Tongue (tissue), 3 donors: ENCODE measurements at places on chromosomes 1 and 21.
A peak's percentile ranks its signal among the peaks of the same experiment; 100 is the strongest.

- no peak for DNase-seq
Observed at GRCh38 chr1:204345438-204345841, 14.3 kb downstream of the PLEKHA6 start.

- no peak for DNase-seq
Observed at GRCh38 chr1:205805082-205805711, 7.8 kb downstream of the SLC41A1 start.

DNA sequence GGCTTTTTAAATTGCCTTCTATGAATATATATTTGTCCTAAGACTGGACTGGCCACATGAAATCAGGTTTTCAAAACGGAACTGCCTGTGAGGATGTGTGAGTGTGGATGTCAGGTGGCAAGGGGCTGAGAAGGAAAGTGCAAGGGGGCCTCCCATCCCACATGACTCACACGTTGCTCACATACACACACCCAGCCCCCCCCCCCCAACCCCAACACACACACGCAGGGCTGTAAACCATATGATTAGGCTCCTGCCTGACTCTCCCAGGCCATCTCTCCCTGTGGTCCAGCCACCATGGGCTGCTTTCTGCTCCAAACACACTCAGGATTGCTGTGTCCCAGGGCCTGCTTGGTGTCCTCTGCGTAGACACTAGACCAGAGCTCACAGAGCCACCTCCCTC, 22.4 kb downstream of the DEGS1 start:
- peak; percentile 41 for DNase-seq

- DNase-seq: peak; percentile 24
Observed at GRCh38 chr21:42554251-42554961, 40.8 kb downstream of the SLC37A1 start.

GRCh38 chr1:21216835-21217811, 40.4 kb upstream of the EIF4G3 start:
- peak; percentile 37 for DNase-seq

DNA sequence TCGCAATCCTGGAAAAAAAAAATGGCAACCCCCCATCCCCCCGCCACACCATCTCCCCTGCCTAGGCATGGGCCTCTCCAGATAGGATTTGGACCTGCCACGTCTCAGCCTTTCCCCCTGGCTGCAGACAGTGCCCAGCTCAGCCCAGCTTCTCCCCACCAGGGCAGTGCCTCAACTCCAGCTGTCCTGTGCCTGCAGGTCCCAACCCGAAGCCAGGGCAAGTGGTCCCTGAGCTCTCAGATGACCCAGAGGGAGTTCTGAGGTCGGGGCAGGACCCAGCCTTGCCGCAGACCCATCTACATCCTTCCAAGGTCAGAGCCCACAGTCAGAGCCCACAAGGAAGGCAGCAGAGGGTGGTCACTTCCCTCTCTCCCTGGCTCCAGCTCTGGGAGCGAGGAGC, 86.7 kb upstream of the POU3F1 start:
- no peak for DNase-seq

GRCh38 chr1:203599875-203600781, 26.5 kb upstream of the ATP2B4 start:
- DNase-seq: no peak

DNA sequence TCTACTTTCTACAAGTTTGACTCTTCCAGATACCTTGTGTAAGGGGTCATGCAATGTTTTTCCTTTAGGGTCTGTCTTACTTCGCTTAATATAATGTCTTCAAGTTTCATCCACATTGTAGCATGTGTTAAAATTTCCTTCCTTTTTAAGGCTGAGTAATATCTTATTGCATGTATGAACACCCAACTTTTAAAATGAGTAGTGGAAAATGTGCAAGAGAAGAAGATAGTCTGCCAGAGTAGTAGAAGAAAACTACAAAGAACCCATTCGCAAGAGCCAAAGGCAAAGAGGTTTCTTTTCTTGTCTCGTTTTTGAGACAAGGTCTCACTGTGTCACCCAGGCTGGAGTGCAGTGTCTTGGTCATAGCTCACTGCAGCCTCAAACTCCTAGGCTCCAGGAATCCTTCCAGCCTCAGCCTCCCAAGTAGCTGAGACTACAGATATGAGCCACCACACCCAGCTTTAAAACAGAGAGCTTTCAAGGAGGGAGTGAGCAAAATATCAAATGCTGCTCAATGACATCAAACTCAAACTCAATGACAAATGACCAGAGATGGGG, 9.4 kb downstream of the IL23R start:
- DNase-seq: no peak

DNA sequence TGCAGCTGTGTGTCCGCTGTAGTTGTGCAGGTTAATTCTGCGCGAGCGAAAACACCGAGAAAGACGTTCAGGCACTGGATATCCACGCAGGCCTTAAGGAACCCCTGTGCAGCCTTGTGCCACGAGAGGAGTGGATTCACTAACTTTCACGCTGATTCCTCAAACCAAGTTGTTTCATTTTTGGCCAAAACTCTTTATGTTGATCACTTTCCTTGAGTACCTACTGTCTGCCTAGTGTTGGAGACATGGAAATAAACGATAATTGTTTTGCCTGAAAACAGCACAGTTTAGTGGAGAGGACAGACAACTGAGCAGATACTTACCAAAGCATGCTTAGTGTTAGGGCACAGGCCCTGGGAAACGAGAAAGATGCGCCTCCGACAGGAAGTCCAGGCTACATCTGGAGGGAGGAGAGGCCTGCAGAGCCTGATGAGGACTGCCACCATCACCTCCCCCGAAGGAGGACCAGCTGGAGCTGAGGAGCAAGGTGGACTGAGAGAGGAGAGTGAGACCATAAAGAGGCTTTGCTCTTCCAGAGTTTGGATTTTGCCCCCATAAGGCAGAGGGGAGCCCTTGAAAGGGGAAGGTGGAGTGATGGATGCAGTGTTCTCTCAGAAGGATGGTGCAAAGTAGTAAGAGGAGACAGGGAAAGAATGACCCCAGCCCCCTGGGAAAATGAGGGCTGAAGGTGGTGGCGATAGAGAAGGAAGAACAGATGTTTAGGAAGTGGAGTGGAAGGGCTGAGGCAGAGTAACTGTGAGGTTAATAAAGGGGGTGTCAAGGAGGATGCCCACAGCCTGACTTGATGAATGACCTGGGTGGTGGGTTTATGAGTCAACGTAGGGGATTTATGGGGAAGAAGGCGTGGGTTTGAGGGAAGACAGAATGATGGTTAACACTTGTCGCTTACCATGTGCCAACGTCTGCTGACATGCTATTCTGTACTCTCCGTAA, 956 bp upstream of the SCAF4 start:
- DNase-seq: no peak

DNA sequence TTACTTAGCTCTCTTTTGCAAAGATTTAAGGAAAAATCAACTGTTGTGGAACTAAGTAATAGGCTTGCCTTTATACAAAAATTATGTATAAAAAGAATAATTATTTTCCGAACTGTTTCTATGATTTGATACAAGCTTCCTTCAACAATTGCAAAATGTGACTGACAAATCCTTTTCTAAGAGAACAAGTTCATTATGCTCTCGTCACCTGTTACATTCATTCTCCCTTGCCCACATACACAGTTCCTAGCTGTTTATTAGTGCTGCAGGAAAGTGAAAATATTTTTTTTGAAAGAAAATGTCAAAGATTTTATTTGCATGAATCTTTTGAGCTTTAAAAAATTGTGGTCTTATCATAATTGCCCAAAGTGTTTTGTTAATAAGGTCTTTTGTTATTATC, 466.2 kb downstream of the USP25 start:
- DNase-seq: peak; percentile 71

DNA sequence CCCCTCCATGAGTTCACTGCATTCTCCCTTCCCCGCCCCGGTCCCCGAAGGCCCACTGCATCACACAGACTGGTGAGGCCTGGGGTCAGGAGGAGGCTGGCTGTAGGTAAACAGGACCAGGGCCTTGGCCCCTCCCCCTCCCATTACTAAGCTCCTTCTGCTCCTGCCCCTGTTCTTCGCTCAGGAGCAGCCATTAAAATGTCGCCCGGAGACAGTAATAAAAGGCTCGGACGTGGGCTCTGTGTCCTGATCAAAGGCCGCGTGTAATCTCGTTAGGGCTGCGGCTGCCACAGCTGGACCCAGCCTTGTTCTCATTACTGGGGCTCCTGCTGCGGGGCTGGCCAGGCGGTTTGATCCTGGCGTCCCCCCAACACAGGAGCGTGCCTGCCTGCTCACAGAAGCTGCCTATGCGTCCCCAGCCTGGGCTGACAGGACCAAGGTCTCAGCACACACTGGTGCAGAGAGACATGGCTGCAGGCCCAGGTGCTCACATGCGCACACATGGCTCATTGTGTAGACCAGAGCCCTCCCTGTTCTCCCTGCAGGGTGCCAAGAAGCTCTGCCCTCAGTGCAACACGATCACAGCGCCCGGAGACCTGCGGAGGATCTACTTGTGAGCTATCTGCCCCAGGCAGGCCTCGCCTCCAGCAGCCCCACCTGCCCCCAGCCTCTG, 24.0 kb downstream of the TMEM53 start:
- peak; percentile 54 for DNase-seq

- no peak for DNase-seq
Observed at GRCh38 chr1:5223206-5223605, 568.8 kb downstream of the AJAP1 start.

DNA sequence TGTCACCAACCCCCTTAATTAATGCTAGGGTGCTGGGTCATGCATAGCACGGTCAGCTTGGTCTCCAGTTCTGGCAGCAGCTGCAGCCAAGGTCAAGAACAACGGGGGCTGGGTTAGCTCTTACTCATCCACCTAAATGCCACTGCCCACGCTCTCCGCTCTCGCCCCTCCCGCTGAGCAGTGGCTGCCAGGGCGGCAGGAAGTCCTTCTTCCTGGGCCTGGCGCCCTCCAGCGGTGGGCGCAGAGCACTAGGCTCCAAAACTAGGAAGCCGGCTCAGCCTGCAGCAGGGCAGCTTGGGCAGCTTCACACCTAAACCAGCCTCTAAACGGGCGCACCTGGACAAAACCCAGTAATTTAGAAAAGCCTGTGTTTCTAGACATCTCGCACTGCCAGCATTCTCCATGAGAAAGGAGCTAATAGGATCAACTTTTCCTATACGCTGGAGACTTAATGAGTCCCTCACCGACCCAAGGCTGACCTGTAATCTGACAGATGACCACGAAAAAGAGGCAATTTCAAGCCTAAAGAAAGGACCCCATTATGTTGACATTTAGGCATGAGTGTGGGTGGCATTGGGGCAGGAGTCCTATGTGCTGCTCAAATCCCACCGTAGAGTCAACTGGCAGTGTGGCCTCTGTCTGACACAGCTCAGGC, 78.4 kb upstream of the LRRN2 start:
- peak; percentile 76 for DNase-seq

- no peak for DNase-seq
Observed at GRCh38 chr1:93615582-93616150, 66.0 kb downstream of the BCAR3 start.

GRCh38 chr1:206672011-206672688, 12.6 kb upstream of the MAPKAPK2 start:
- DNase-seq: no peak

GRCh38 chr1:157505481-157506272, 46.6 kb downstream of the FCRL5 start:
- DNase-seq: peak; percentile 86

- no peak for DNase-seq
Observed at GRCh38 chr1:231743966-231744365, 117.4 kb downstream of the DISC1 start.

GRCh38 chr1:117919376-117919775, 10.0 kb downstream of the GDAP2 start:
- no peak for DNase-seq

DNA sequence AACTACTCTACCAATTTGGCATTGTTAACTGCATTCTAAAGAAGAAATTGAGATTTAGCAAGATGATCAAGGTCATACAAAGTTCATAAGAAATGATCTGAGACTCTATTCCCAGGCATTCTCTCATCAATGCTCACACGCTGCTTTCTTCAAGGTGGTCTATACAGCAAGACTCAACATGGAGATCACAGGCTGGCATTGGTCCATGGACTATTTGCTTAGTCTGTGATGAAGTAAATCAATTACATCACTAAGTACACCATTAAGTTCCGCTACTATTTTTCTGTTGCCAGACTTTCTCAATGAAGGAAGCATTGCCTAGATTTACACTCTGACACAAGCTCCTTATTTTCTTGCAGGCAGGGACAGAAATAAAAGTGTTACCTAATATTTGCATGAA, 51.9 kb upstream of the CYP2J2 start:
- DNase-seq: peak; percentile 71

DNA sequence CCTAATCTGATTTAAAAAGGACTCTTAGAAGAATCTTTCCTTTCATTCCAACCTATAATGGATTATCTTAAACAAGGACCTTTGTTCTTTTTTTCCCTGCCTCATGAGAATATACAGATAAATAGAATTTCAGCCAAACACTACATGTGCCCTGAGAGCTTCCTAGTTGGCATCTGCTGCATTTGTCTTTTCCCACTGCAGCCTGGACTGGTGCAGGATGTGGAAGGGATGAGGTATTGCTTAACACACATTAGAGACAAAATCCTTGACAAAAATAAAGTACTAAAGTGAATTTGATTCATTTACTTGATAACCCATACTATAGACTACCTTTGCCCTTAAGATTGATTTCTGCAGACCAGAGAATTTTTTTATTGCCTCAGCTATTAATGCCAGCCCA, 59.5 kb downstream of the PALMD start:
- DNase-seq: no peak

- DNase-seq: peak; percentile 42
Observed at GRCh38 chr1:109864047-109864822, 46.4 kb upstream of the CSF1 start.

- DNase-seq: no peak
Observed at GRCh38 chr1:159187033-159187432, 15.6 kb downstream of the CADM3 start.

DNA sequence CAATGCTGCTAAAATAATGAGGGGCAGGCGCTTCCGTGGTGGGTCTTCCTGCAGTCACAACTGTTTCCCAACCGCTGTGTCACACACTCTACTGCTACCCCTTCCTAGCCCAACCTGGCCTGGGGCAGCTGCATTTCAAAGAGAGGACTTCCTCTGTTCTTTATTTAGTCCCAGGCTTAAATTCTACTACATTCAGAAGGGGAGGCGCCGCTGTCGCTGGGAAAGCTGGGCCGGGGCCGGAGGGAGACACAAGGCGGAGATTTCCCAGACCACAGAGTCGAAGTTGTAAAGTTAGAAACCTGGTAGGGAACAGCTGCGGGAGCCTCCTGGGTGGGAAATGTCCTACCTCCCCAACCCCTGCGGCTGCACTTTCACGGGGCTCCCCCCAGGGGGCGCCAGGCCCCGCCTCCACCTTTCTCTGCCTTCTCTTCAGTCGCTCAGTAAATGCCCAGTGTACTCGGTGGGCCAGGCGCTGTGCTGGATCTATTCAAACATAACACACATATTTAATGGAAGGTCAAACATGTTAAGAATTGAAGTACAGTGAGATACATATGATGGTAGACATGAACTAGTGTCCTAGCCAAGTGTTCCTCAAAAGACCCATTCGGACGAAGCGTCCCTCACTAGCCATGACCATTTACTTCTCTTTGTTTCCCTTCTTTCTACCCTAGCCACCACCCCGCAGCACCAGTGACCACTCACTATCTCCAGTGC, 23.1 kb downstream of the DYRK3 start:
- DNase-seq: peak; percentile 81

GRCh38 chr1:32336591-32336932, 529 bp upstream of the MARCKSL1 start:
- DNase-seq: no peak

GRCh38 chr1:230701434-230701833, 12.5 kb downstream of the AGT start:
- DNase-seq: no peak
